ENCODE measurements at places on chromosomes 12 and 14.

- ATAC-seq: no peak
These were observed 38.7 kb downstream of the ANO4 start for GRCh38 chr12:100833282-100833681.

DNA sequence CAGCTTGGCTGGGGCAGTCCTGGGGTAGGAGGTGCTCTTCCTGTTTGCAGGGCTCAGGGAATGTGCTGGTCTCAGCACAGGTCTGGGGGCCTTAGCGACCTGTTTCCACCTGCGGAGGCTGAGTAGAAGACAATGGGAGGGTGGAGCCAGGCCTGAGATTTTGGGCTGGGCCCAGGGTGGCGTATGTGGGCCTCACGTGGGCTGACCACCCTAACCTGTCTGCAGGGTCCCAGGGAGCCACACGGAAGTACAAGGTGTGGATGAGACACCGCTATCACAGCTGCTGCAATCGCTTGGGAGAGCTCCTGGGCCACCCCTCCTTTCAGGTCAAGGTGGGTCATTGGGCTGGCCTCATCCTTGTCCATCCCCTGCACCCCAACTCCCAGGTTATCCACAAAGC is 1.1 kb downstream of the NOC4L start:
- ATAC-seq: no peak

DNA sequence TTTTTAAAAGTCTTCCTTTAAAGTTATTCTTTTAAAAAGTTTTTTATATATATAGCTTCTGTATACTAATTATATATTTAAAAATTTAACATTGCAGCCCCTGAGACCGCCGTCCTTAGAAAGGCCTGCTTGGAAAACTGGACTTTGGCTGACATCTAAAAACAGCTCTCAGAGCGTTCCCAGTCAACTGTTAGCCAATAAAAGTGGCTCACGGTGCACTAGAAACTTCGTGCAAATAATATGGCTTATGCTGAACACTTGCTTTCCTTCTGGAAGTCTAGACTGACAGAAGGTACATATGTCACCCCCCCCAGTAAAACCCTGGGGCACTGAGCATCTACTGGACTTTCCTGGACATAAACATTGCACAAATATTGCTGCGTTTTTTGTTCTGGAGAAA is 115.0 kb downstream of the KIF21A start:
- no peak for ATAC-seq

DNA sequence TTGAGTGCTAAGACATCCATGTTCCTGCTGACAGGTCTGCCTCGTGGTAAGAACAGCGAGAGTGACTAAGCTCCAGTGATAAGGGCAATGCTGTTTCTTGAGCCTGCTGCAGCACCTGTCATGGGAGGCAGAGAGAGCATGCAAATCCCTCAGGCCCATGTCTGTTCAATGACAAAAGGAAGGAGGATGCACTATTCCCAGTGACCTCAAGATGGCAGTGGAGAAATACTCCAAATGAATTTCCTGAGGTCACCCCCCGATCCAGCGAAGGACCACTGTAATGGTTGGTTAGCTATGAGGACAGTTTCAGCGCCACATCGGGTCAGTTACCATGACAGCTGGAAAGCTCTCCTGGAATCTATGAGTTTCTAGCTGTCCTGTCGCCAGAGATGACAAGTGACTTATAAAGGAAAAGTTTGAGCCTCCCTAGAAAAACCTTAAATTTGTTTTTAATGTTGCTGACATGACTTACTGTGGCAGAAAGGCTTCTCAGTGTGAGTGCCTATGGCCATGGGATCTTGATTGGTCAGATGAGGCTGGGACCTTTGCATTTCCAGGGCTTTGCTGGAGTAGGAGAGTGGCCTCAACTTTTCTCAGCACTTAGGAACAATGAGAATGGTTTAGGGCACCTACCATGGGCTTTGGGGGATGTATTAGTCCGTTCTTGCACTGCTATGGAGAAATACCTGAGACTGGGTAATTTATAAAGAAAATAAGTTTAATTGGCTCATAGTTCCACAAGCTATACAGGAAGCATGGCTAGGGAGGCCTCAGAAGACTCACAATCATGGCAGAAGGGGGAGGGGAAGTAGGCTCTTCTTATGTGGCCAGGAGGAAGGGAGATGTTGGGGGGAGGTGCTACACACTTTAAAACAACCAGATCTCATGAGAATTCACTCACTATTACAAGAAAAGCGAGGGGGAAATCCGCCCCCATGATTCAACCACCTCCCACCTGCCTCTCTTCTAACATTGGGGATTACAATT is 88.0 kb upstream of the TMEM260 start:
- peak; percentile 67 for ATAC-seq

GRCh38 chr12:79886917-79887519 is 47.9 kb downstream of the PPP1R12A start:
- ATAC-seq: peak; percentile 67
